Stimulated activated CD4-positive, alpha-beta T cell treated with anti-CD3 and anti-CD28 coated beads, Interleukin-4, amount 100 ng/mL, for 24 hours (primary cell): ENCODE measurements at places on chromosomes 4 and X.

DNA sequence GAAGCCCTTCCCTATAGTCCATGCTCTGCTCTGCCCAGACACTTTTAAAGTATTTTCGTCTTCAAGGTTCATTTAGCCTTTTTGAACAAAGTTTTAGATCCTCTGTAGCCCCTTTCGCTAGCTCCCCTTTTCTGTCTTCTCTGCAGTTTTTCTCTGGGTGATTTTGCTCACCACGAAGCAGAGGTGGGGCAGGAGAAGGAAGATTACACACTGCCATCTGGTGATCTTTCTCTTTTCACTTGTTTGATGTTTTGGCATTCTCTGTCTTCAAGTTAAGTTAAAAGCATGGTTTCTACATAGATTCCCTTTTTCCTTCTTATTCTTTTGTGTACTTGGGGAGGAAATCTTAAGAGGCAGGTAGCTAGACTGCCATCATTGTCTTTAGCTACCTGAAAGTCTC lies 43.9 kb downstream of the CC2D2A start:
- DNase-seq: no peak

- DNase-seq: peak; percentile 15
Measured at GRCh38 chr4:11505221-11505971, 76.7 kb upstream of the HS3ST1 start.

DNA sequence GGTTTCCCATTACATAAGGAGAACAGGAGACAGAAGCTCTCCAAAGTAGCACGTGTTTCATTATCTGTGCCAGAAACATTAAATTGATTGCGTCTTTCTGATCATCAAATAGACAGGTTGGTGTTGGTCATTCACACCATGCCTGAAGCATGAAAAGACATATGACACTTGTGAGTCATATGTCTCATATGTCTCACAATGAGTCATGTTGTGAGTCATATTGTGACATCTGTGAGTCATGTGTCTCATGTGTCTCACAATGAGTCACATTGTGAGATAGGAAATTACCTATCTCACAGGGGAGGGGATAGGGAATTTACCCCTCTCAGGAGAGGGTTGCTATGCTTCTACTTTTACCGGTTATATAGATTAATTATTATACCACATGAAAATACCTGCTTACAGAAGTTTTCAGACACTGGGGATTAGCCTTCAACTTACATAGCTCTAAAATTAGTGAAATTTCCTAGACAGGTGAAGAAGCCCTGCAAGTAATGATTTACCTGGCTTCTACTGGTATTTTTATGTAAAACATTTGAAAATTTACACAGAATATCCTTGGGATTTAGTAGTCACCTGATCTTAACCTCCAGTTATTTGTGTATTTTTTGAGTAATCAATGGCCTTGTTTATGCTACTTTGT lies 80.8 kb downstream of the NPFFR2 start:
- peak; percentile 12 for DNase-seq

GRCh38 chr4:142474398-142475087 lies 371.6 kb downstream of the INPP4B start:
- DNase-seq: no peak

GRCh38 chr4:147723326-147723725 lies 8.6 kb upstream of the ARHGAP10 start:
- no peak for DNase-seq

- no peak for DNase-seq
Measured at GRCh38 chrX:32280921-32281320, 930.4 kb downstream of the DMD start.

DNA sequence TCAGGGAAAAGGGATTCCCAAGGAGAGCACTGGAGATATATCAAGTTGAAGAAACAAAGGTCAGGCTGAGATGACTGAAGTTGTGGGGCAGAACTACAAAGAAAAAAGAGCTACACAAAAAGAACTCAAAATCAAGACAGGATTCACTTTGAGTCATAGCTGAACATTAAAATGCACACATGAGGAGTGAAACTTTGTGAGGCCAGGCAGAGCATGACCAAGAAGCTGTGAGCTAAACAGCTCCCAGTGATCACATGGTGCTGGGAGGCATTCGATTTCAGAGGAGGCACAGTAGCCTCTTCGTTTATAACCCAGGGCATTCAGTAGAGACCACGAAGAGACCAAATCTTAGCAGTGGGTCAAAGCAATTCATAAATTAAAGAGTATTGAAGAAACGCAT lies 145.3 kb downstream of the ATRX start:
- no peak for DNase-seq

GRCh38 chrX:136159611-136160025 lies 12.3 kb downstream of the FHL1 start:
- DNase-seq: no peak

DNA sequence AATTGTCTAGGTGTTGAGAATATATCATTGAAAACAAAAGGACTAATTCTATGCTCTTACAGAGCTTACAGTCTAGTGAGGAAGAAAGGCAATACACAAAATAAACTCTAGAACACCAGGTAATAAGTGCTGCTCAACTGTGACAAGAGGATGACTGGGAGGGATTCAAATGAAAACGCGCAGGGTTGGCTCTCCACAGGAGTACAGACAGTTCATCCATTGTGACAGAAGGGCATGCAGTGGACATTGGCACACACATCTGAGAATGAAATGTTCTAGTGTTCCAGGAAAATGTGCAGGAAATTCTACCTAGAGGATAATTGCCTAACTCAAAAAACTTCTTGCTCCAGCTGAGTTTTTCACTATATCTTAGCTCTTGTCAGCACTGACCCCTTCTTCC lies 492.0 kb downstream of the IDS start:
- DNase-seq: no peak

- DNase-seq: no peak
Measured at GRCh38 chr4:95465010-95465409, 83.8 kb downstream of the UNC5C start.

- no peak for DNase-seq
Measured at GRCh38 chr4:112673076-112673475, 36.1 kb downstream of the LARP7 start.

DNA sequence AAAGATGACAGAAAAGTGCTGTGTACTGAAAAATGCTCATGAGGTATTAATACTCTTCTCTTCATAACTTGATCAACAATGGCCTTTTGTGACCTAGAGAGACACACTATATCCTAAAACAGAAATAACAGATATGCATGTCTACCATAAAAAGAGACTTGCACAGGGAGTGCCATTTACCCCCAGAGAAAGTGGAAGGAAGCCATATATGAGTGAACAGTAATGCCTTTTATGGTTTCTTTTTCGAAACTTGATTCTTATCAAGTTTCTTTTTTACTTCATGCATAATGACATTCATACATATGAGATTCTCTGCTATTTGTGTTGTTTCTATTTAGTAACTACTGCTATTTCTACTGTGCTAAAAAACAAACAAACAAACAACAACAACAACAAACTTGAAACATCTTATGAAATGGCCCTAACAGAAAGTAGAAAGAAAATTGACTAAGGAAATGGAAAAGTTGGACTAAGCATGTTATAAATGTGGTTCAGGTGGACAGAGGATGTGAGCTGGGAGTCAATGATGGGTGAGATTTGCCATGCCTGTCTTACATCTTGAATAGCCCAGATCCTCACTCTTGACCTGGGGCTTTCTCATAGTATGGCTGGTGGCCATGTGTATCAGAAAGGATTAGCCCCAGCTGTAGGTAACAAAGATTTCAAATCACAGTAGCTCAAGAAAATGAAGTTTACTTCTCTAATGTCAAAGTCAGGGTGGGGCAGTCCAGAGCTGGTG lies 43.8 kb downstream of the GEMIN8 start:
- DNase-seq: no peak

- no peak for DNase-seq
Measured at GRCh38 chr4:5965225-5965624, 53.0 kb downstream of the C4orf50 start.

- DNase-seq: no peak
Measured at GRCh38 chr4:40514497-40514951, 115.1 kb downstream of the RBM47 start.

GRCh38 chrX:15858051-15858450 lies 3.4 kb upstream of the AP1S2 start:
- DNase-seq: no peak

DNA sequence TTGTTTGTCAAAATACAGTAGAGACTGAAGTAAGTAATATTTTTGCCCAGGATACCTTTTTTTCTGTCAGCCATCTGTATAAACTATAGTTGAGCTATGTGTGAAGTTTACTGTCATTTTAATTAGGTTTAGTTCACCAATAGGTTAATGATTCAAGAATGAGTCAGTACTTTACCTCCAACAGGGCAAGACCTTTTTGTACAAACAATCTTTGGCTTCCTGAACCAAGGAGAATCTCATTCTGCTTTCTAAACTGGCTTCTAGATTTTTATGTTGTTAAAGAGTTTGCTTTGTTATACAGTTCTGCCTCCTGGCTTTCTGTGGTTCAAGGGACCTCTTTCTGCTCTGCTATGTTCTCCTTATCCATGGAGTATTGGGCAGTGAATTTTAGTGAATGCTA lies 412.0 kb upstream of the NR3C2 start:
- DNase-seq: no peak

DNA sequence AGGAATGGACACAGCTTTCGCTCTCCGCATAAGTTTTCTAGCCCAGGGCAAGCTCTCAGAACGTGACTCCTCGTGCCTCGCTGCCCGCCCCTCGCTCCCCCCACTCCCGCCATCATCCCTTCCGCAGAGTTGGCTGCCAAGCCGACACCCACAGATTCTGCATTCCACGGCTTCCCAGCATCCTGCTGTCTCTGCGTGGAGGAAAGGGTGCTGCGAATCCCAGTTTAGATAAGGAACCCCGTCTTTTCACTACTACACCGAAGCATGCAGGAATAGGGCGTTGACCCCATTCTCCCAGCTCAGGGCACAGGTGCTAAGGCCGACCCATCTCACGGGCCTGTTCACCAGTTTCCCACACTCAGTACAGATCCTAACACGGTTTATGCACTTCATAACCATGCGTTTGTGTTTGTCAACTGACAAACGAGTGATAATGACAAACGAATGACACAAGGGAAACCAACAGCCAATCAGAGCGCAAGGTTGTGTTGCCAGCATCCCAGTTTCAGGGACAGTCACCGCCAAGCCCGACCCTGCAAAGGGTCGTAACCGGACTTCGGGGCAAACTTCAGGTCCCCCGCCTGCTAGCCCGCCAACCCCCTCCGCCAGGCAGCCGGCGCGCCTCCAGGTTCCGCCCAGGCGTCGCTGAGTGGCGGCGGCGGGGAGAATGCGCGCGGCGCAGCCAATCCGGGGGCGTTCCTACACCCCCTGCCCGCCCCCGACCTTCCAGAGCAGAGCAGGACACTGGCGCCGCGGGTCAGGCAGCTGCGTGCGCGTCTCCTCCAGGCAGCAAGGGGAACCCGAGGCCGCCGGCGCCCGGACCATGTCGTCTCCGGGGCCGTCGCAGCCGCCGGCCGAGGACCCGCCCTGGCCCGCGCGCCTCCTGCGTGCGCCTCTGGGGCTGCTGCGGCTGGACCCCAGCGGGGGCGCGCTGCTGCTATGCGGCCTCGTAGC lies at the start of gene CYP2U1:
TSS of gene CYP2U1 (plus strand) at position 729 of the 954 bp plus-strand sequence. CDS start at position 824, 95 bp downstream.
- peak; percentile 75 for DNase-seq

- no peak for DNase-seq
Measured at GRCh38 chr4:8278421-8279287, 9.1 kb downstream of the HTRA3 start.

- no peak for DNase-seq
Measured at GRCh38 chr4:138439143-138439581, 197.0 kb upstream of the SLC7A11 start.

DNA sequence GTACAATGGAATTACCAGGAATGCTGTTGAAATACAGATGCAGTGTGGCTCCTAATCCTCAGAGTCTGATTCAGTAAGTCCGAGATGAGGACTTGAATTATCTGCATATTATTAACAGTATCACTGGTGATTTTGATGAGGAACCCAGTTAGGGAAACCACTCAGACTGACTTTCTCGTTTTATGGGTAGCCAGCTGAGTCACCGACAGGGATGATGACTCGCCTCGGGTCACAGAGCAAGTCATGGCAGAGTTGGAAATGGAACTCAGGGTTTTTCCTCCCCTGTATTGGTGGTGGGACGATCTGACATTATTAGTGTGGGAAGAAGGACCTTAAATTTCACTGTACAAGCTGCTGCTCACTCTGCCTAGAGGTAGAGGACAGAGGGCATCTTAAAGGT lies 51.3 kb downstream of the RTL9 start:
- peak; percentile 21 for DNase-seq

DNA sequence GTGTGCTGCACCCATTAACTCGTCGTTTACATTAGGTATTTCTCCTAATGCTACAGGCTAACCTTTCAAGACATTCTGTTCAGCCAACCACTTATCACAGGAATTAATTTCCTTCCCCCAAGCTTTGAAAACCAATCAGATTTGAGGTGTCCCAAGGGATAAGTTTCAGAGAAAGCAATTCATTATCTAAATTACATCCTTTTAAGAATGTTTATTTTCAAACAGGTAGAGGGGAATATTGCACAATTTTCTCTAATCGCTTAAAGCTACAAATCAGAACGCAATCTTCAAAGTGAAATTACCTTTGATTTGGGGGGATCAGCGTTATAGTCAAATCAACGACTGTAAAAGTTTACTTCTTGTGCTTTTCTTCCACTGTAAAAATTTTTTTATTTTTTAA lies 1.6 kb downstream of the CLOCK start:
- DNase-seq: no peak

- DNase-seq: no peak
Measured at GRCh38 chr4:6201580-6202091, 1.3 kb upstream of the JAKMIP1 start.

DNA sequence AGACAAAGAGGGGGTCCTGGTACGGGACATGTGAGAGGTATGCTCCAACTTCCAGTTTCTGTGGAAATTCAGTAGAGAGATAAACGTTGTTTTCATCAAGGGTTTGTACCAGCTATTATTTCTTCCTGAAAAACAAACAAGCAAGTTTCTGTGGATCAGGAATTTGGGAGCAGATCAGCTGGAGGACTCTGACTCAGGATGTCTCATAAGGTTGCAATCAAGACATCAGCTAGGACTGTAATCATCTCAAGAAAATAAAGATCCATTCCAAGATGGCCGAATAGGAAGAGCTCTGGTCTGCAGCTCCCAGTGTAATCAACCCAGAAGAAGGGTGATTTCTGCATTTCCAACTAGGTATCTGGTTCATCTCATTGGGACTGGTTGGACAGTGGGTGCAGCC lies 23.5 kb upstream of the NFKB1 start:
- DNase-seq: no peak

DNA sequence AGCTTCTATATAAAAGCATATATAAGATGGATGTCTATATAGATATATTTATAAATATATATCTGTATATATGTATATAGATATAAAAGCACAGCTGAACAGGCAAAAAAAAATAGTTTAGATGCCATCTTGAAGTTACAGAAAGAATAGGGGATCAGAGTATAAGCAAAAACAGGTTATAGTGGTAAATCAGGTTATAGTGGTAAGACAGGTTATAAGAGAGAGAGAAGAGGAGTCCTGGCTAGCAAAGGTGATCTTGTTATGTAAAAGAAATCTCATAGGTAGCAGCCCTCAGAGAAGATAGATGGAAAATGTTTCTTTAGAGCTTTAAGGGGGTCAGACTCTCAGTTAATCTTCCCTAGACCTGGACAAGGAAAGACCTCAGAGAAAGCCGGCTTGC lies 1263.1 kb downstream of the PCDH7 start:
- no peak for DNase-seq

DNA sequence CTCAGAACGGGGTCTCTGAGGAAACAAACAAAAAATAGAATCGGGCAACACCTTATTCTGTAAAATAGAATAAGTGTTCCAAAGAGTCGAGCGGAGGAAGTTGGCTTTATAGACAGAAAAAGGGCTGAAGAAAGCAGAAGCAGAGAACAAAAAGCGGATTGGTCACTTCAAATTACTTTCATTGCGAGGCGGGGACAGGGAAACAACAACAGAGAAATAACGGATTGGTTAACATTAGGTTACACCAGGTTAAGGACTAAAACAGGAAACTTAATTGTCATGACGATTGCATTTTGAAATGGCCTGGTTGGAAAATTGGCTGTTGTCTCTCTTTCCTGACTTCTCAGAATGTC lies 433 bp upstream of the COQ2 start:
- DNase-seq: peak; percentile 9
